ENCODE measurements at places on chromosomes 16 and 17. TPM values are rescaled to one million over a fixed set of nuclear protein-coding genes. Genes with fewer than 3 reads are reported as not detected.

DNA sequence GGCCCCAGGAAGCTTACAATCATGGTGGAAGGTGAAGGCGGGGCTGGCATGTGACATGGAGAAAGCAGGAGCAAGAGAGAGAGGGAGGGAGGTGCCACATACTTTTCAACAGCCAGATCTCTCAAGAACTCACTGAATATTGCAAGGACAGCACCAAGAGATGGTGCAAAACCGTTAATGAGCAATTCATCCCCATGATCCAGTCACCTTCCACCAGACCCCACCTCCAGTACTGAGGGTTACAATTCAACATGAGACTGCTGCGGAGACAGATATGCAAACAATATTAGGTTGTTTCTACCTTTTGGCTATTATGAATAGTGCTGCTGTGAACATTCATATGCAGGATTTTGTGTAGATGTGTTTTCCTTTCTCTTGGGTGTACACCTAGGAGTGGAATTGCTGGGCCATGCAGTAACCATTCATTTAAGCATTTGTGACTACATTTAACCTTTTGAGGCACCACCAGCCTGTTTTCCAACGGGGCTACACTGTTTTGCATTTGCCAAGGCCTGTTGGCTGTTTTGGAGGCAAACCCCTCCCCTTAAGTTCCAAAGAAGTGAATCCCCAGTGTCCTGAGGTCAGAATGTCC, 28.8 kb downstream of the PLCG2 start:
- no peak for DNase-seq

GRCh38 chr16:85755929-85756768, 5.3 kb upstream of the C16orf74 start:
- DNase-seq: no peak

The SPATA32 gene
- not detected for total RNA-seq

The TP53TG3C gene
- total RNA-seq: 3.5 TPM

DNA sequence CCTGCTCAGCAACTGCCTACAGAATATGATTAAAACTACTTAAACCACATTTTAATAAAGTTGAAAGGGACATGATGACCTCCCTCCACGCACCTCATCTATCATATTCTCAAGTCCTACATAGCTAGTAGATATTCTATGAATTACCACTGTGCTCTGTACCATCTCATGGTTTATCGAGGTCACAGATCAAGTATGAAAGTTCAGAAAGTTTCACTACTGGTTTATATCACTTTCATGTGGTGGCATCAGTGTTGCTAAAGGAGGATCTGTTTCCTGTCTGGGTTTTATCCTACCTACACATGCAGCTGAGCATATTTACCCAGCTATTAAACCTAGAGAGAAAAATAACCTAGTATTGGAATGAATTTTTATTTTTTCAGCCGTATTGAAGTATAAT, 214.9 kb upstream of the MON1B start:
- no peak for DNase-seq

GRCh38 chr17:48492401-48493298, 38.2 kb downstream of the HOXB1 start:
- DNase-seq: peak; percentile 80

The SLC16A3 gene
- 26.7 TPM for total RNA-seq

DNA sequence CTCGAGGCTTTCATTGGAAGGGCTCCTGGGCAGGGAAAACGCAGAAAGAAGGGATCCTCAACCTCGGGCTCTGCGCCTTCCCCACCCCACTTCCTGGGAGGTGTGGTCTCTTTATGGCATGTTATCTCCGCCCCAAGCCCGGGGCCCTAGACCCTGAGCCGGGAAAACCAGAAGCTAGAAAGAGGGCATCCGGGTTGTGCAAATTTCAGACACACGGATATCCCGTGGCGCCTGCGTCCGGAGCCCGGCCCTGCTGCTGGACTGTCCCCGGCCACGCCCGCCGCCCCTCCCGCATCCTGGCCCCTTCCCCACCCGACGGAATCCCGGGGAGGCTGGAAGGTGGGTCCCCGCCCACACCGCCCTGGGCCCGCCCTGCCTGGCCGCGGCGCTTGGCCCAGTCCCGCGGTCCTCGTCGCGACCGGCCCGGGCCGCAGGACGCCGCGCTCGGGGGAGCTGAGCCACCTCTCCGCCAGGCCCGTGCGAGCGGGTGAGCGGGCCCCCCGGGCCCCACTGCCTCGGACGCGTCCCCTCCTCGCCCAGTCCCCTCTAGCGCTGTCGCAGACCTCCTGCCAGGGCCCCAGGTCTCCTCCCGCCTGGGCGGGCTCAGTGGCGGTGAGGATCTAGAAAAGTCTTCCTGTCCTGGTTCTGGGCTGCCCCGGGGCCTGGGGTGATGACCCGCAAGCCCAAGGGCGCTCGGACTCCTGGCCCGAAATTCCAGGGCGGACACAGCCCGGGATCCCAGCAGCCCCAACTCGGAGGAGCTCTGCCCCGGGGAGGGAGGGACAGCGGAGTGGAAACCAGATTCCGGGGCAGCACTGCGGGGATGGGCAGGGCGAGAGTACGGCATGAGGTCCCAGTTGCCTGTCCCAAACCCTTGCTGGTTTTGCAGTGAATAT, at the start of gene SLC16A5:
TSS of gene SLC16A5 (plus strand) at position 397 of the 896 bp plus-strand sequence. CDS start 5,683 bp downstream, outside the sequence.
- no peak for DNase-seq

- no peak for DNase-seq
These were observed 9.6 kb downstream of the FLOT2 start for GRCh38 chr17:28887871-28888471.

The GPR179 gene
- total RNA-seq: 0.11 TPM

DNA sequence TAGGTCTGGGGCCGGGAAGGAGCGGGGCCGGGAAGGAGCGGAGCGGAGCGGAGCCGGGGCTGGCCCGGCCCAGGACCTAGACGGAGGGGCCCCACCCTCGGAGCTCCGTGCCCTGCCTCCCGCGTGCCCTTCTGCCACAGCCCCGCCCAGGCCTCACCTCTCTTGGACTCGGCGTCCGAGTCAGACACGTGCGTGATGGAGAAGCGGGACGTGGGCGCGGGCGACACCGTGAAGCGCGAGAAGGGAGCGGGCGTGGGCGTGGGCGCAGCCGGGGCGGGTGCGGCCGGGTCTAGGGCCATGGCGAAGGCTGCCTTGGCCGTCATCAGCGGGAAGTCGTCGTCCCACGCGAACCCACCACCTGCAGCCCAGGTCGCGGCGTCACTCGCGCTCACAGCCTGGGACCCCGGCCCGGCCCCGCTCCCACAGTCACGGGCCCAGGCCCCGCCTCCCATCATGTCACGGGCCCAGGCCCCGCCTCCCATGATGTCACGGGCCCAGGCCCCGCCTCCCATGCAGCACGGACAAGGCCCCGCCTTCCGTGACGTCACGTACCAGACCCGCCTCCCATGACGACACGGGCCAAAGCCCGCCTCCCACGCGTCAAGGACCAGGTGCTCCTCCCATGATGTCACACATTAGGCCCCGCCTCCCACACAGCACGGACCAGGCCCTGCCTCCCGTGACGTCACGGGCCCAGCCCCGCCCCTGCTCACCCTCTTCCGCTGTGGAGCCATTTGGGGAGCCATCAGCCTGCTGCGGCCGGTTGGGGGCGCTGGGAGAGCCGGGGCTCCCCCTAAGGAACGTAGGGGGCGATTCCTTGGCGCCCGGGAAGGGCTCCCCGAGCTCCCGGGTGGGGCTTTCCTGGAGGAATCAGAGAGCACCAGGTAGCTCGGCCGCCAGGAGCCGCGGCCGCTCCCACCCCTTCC, 45.8 kb upstream of the PVALEF start:
- peak; percentile 97 for DNase-seq

The KRT12 gene
- not detected for total RNA-seq

GRCh38 chr17:61065263-61065773, 334.3 kb upstream of the TBX2 start:
- DNase-seq: peak; percentile 7

GRCh38 chr16:68923116-68923515, 79.8 kb downstream of the TANGO6 start:
- DNase-seq: peak; percentile 4

DNA sequence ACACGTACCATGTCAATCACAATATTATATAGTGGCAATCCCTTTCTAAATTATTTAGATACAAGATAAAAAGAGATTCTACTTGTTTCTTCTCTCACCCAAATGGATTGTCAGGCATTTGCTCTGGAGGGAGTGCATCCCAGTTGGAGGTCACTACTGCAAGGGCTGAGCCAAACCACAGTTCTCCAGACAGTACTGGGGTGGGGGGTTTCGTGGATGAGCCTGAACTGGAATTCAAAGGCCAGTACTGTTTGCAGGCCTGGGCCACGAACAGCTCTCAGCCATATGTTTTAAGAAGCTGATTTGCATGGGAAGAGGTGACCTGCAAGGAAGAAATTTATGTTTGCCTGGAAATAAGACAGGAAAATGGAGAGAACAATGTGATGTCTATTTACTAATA, 314.9 kb downstream of the PMP22 start:
- DNase-seq: no peak

The OR1F1 gene
- total RNA-seq: not detected

GRCh38 chr17:68662037-68662432, 60.9 kb upstream of the FAM20A start:
- DNase-seq: no peak

The SLC5A11 gene
- total RNA-seq: not detected

DNA sequence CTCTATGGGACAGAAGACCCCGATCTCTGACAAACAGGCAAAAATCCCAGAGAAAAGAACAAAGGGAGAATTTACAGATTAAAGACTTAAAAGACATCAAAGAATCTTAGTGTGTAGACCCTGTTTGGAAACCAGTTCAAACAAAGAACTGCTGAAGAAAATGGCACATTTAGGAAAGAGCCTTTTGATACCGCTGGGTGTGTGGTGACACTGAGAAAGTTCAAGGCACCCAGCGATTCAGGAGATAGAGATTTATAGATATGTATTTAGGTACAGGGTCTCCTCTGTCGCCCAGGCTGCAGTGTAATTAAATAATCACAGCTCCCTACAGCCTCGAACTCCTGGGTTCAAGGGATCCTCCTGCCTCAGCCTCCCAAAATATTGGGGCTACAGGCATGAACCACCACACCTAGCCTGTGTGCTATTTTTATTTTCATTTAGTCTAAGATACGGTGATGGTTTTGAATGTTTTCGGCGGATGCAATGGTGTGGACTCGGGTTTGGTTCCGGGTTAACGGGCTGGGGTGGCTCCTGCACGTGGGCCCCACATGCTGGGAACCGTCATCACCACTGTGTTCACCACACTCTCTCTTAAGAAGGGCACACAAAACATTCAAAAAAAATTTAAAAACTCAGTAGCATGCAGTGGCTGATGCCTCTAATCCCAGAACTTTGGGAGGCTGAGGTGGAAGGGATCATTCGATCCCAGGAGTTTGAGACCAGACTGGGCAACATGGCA, 114.0 kb downstream of the ZNF778 start:
- DNase-seq: no peak

The CD300H gene
- total RNA-seq: not detected

- no peak for DNase-seq
These were observed 348.2 kb downstream of the CDH11 start for GRCh38 chr16:64773638-64774037.

DNA sequence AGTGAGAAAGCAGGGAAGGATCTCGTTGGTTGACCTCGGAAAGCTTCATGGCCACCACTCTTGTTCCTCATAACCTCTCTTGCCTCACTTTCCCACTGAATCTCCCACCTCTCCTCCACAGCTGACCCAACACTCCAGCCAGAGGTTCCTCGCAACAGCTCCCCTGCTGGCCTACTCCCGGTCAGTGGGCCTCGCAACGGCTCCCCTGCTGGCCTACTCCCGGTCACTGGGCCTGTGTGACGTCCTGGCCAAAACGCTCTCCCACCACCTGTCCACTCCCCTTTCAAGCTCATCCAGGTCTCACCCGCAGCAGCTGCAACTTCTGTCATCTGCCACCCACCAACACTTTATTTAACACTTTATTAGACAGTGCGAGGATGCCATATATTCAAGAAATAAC, 149.1 kb downstream of the VPS53 start:
- DNase-seq: no peak

The FOXO3B gene
- total RNA-seq: 5.8 TPM

GRCh38 chr17:61499632-61500031, 47.4 kb downstream of the TBX4 start:
- no peak for DNase-seq

The PRSS27 gene
- total RNA-seq: not detected

- no peak for DNase-seq
These were observed 63.7 kb downstream of the C16orf95 start for GRCh38 chr16:87253536-87253935.

The DNAAF8 gene
- total RNA-seq: 0.74 TPM

The TBC1D3E gene
- not detected for total RNA-seq

The EVI2A gene
- 0.63 TPM for total RNA-seq

DNA sequence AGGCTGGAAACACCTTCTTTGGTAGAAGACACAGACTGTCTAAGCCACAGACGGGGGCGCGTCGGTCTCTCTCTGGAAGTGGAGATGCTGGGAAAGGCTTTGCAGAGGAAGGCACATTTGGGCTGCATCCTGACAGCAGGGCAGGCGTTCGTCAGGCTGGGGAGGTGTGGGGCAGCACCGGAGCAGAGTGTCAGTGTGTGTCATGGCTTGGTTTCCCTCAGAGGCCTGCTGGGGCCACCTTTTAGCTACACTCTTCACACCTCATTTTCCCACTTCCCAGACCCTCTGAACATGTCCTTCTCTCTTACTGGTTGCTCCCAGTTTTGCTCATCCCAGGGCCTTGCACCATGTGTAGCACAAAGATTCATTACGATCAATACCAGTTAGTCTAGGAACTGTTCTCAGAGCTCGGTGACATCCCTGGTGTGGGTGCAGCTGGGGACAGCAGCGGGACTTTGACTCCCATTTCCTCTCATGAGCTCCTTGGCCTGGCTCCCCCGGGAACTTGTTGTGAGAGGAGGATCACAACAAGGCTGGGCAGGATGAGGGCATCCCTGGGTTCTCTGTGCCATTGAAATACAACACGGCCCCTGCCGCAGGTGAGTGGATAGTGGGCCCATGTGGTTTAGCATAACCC, 33.1 kb downstream of the SMARCE1 start:
- no peak for DNase-seq

The TK2 gene
- 8.5 TPM for total RNA-seq

GRCh38 chr16:81767987-81768592, 11.0 kb upstream of the PLCG2 start:
- no peak for DNase-seq

GRCh38 chr16:68444056-68444657, 4.2 kb downstream of the SMPD3 start:
- DNase-seq: no peak

The EEF2K gene
- 7.9 TPM for total RNA-seq

DNA sequence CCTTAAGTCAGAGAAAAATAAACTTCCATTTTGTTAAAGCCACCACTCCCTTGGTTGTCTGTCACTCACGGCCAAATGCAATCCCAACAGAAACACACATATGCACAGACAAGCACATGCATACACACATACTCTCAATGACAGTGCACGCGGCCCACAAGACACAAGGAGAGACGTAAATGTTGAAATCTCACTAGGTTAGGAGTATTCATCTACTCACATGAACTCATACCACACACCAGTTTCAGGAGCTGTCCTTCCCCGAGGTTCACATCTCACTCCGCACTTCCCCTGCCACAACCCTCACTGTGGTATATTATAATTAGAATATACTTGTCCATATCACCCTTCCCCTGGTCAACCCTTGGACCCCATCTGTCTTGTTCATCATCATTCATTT, 30.5 kb upstream of the CRYBA1 start:
- no peak for DNase-seq

DNA sequence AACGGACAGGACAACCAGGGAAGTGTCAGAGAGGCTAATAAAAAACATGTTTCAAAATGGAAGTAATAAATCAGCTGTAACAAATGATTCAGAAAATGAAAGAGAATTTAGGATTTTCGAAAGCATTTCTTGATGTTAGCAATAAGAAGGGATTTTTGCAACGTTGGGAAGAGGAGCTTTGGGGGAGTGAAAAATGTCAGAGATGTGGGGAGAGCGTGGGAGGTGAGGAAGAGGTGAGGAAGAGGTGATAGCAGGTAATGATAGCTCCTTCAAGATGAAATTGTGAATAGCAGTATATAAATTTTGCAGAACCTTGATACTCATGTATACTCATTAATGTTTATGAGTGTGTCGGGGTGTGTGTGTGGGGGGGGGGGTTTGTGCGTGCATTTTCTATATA, 76.2 kb upstream of the COX10 start:
- no peak for DNase-seq
